ENCODE measurements at places on chromosomes 6 and 20.

DNA sequence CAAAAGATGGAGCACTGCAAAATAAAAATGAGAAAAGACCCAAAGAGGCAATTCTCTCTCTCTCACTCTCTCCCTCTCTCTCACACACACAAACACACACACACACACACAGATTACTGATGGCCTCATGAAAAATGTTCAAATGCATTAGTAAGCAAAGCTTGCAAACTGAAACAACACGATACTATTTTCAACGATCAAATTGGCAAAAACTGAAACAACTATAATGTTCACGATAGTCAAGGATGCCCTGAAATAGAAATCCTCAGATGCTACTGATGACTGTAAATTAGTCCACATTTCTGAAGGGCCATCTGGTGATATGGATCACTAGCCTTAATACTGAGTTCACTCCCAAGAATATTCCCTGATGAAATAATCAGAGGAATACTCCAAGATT, 100.8 kb downstream of the TRERF1 start:
- DNase-seq, result no peak

DNA sequence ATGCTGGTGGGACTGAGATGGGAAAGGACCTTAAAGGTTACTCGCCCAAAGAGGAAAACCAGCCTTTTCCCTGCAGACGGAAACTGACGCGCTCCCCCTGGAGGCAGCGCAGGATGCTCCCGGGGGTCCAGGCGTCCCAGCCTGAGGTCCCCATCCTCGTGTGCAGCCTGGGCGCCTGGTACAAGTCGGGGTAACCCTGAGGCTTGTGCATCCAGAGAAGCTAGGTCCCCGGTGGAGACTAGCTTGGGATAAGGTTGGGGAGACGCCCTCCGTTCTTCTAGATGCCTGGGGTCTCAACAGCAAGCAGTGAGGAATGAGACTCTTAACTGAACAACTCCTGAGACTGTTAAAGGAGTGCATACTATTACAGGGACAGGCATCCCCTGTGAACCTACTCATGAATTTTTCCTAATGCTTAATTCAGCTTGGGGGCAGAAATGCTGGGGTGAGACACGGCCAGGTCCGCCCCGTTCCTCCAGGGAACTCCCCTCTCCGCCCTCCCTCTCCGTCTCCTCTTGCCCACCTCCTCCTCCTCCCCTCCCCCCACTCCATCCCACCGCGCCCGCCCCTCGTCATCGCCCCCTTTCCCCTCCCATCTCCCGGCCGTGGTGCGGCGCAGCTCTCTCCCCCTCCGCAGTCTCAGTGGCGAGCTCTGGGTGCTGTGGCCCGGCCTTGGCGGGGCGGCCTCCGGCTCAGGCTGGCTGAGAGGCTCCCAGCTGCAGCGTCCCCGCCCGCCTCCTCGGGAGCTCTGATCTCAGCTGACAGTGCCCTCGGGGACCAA, at the start of gene PRSS35:
Gene PRSS35 (plus strand): TSS at position 634 of the 781 bp plus-strand sequence. CDS start 10,908 bp downstream, outside the sequence.
- no peak for DNase-seq

- DNase-seq, result no peak
Observed at GRCh38 chr20:961768-962167, 40.3 kb downstream of the RSPO4 start.

DNA sequence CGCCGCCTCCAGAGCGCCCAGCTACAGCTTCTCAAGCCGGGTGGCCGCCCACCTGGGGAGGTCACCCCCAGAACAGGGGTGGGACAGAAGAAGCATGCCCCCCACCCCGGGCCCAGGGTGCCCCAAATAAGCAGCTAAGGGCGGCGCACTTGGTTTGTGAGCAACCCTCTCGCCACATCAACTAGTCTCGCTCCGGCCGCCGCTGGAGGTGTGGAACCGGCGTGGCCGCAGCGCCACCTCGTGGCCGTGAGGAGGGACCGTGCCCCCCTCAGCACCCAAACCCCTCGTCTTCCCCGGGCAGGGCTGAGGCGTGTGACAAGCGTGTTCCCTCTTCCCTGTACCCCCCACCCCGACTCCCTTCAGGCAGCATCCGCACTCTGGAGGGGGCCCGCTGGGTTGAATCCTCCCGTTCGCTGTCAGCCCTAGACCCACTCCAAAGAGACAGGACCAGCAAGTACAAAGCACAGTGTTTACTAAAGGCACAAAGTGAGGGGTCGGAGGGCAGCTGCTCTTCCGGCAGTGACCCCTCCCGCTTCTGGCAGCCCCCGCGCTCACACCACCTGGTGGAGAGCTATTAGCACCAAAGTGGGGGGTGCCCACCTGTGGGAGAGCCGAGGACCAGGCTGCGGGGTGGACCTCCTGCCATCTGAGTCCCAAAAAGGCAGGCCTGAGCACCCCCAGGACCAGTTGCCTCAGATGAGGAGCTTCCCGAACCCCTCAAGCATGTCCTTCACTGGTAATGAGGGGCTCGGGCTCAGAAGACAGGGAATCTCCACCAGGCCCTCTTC, 45.4 kb downstream of the MDFI start:
- DNase-seq, result peak; percentile 61

- no peak for DNase-seq
Observed at GRCh38 chr6:26312501-26313397, 52.2 kb upstream of the BTN3A2 start.

- no peak for DNase-seq
Observed at GRCh38 chr6:137856138-137856898, 10.7 kb upstream of the TNFAIP3 start.

DNA sequence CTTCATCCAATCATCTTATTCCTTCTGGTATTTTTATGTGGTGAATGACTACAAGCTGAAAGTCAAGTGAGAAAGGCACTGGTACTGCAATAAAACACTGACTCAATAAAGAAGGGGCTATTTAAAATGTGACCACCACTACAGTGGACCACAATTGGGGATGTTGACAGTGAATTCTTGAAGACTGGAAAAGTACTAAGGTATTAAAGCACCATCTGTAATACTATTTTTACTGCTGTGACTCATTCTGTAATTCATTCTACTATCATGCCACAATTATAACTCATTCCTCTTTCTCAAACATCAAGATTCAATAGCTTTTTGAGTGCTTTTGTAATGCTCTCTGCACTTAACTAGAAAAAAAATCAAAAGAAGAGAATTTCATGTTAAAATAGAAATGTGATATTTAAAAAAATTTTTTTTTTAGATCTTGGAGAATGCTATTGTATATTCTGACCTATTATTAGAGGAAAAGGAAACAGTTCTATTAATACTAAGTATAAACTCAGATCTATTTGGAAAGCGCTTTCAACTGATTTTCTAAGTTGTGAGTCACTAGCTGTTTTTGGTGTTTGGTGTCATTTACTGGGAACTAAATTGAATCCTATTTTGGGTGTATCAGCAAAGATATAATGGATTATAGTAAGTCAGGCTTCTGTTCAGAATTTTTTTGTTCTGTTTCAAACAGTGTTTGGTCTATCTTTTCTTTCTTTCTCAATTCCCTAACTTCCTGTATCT, 104.7 kb upstream of the TMEM170B start:
- no peak for DNase-seq

DNA sequence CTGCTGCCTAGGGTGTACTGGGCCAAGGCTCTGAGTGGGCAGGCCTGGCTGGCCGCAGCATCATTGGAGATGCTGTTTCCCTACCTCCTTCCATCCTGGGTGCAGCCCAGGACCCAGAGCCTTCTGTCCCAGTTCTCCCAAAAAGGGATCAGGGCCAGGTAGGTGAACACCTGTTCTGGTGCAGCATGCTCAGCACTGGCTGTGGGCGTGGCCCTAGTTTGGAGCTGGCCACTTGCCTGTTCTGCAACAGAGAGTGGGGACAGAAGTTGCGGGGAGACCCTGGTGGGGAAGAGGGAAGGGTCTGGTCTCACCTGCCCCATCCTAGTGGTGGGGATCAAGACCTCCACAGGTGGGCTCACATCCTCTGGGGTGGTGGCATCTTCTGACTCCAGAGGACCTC, 1.4 kb upstream of the ARMC12 start:
- DNase-seq, result no peak

GRCh38 chr6:13113376-13113775, 215.0 kb downstream of the TBC1D7 start:
- no peak for DNase-seq

GRCh38 chr20:56683077-56683865, 54.2 kb downstream of the TFAP2C start:
- no peak for DNase-seq

GRCh38 chr6:43038727-43039126, 14.9 kb downstream of the CUL7 start:
- DNase-seq, result no peak

DNA sequence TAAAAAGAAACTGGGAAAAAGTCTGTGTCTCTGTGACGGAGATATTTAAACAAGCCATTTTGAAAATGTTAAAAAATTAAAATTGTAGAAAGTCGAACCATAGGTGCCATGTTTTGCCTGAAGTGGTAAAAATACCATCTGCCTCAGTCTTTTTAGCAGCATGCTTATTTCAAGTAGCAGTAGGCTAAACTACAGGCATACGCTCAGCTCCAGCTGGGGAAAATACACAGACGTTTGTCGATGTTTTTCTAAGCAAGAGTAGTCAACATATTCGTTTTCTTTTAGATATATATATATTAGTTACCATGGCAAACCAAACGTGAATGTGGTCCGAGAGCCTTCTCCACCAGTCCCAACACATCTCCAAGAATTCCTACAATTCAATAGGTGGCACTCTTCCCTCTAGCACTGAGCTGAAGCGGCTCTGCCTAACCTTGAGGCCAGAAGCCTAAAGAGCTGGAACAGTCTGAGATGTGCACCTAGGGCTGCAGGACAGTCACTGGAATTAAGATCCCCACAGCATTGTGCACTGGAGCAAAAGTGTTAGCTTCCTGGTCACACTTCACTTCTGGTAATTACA, 70.2 kb upstream of the BEND3 start:
- DNase-seq, result no peak

DNA sequence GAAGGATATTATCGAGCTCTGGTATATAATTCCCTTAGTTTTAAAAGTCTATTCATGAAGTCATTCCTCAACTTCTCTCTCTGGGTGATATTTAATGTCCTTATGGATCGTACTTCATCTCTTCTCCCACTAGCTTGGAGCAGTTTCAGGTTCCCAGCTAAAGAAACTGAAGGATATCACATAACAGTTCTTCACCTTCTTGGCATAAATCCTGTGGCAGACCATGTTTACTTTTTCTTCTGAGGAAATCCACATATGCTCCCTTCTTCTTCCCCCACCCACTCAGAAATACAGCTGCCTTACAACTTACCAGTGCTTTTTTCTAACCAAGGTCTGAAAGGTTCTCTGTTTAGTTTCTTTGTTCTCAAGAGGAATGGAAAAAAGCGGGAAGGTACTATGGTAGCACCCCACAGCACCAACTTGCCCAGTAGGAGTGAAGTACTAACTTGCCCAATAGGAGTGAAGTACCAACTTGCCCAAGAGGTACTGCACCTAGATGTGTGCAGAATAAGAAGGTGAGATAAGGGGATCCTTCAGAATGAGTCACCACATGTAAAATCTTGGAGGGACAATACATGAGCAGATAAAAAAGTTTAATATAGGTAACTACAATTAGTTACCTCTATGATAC, 53.1 kb downstream of the TSPYL4 start:
- DNase-seq, result no peak

- no peak for DNase-seq
Observed at GRCh38 chr6:163281634-163282033, 132.9 kb upstream of the QKI start.

GRCh38 chr6:32393665-32394420, 13.1 kb downstream of the BTNL2 start:
- no peak for DNase-seq

- DNase-seq, result no peak
Observed at GRCh38 chr6:33595001-33595846, 15.1 kb upstream of the BAK1 start.

- DNase-seq, result no peak
Observed at GRCh38 chr6:2883673-2884072, 19.4 kb downstream of the SERPINB9 start.

GRCh38 chr6:121886223-121886830, 450.9 kb downstream of the GJA1 start:
- no peak for DNase-seq

DNA sequence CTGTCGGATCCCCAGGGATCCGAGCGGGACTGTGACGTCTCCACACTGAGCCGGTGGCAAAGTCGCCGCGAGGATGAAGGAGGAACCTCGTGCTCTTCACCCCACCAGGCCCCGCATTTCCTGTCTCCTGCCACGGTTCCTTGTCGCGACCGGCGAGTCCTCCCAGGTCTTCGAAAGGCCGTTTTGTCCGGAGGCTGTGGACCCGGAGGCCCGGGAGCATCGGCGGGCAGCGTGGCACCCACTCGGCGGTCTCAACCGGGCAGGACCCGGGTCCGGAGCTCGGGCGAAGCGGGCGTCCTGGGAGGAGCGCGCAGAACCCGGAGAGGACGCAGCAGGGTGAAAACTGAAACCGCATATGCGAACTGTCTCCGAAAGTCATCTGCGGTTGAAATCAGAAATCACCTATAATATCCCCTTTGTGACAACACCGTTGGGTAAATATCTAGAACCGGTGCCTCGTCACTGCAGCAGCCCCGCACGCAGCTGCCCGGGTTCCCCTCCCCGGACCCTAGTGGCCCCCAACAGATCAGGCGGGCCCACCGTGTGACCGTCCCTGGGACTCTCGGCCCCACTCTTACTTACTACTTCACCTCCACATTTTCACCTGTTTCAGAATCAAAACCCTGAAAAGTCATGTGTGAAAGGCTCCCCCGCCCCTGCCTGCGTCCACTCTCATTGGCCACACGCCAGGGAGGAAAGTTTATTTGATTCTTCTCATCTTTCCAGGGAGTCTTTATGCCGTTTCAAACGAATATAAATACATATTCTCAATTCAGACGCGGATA, 3.1 kb upstream of the ULBP2 start:
- no peak for DNase-seq

GRCh38 chr6:152404086-152404857, 232.9 kb downstream of the SYNE1 start:
- DNase-seq, result no peak

DNA sequence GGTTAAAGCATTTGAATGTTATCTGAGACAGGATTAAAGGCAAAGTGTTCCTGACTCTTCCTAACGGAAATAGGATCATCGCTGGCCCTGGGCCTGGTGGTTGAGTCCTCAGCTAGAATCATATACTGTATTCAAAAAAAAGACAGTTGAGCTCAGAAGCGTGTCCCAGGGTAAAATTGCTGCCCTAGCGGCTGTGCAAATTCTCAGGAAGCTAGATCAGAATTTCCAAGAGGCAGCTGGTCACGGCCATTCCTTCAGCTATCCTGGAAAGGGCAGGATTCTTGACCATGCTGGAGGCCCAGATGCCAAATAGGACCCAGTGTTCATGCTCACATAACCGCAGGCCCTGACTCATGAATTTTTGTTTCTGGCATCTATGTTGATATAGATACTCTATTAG, 67.4 kb downstream of the STMND1 start:
- no peak for DNase-seq

DNA sequence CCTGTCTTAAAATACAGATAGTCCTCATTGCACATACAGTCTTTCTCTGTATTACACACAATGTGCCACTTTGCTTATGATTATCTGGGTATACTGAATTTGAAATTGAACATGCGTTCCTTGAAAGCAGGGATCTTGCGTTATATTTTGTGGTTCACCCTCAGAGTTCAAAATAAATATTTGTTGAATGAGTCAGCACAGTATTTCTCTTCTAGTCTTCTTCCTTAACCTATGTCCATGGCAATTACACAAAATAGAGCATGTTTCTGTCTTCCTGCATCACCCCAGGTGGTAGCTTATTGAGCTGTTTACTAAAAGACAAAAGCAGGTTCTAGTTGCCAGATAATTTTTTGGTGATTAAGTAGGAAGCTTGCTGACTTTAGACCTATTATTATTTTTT, 272.9 kb upstream of the FERMT1 start:
- DNase-seq, result no peak

- DNase-seq, result no peak
Observed at GRCh38 chr6:122622479-122622878, 12.3 kb downstream of the PKIB start.
